T47D (cell line): ENCODE measurements at places on chromosomes 16 and 17.

GRCh38 chr16:57585051-57585687, 42.7 kb downstream of the ADGRG5 start:
- no peak for DNase-seq

- DNase-seq: no peak
Measured at GRCh38 chr16:24138024-24138423, 118.1 kb upstream of the CACNG3 start.

DNA sequence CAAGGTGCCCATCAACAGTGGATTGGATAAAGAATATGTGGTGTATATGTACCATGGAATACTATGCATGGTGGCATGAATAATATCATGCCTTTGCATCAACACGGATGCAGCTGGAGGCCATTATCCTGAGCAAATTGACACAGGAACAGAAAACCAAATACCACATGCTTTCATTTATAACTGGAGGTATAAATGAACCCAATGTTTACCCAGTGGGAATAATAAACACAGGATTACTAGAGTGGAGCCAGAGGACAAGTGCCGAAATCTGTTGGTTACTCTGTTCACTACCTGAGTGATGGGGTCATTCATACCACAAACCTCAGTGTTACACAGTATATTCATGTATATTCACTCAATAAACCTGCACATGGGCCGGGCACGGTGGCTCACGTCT, 125.2 kb downstream of the CDH11 start:
- peak; percentile 1 for DNase-seq

GRCh38 chr16:77721752-77722308, 484 bp upstream of the NUDT7 start:
- DNase-seq: no peak

DNA sequence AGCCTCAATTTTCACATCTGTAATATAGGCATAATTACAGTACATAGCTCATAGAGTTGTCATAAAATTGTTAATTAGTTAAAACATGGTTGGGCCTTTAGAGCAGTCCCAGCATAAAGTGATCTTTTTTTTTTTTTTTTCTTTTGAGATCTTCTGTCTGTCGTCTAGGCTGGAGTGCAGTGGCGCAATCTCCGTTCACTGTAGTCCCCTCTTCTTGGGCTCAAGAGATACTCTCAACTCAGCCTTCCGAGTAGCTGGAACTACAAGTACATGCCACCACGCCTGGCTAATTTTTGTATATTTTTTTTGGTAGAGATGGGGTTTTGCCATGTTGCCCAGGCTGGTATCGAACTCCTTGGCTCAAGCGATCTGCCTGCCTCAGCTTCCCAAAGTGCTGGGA, 31.0 kb downstream of the RND2 start:
- DNase-seq: no peak

GRCh38 chr17:7466639-7467341, 12.6 kb downstream of the ZBTB4 start:
- DNase-seq: no peak

DNA sequence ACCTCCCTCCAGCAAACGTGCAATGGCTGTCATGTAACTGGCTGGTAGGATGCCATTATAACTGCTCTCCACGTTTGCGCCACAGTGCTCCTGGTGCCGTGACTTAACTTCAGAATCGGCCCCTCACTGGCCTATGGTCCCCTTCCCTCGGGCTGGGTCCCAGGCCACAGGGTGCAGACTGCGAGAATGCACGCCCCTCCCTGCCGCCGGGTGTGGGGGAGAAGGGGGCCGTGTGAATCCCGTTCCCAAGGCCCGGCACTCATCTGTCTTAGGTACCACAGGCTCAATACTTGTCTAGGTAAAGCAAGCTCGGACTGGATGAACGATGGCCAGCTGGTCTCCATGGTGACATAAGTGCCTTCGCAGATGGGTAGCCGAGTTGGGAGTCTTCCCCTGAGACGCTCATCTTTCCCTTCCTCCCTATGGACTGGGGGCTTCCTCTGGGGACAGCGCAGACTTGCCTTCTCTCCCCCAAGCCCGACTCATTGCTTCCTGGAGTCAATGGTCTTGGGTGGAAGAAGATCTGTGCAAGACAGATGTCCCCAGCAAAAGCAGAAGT, 37.8 kb downstream of the TIMM22 start:
- no peak for DNase-seq

DNA sequence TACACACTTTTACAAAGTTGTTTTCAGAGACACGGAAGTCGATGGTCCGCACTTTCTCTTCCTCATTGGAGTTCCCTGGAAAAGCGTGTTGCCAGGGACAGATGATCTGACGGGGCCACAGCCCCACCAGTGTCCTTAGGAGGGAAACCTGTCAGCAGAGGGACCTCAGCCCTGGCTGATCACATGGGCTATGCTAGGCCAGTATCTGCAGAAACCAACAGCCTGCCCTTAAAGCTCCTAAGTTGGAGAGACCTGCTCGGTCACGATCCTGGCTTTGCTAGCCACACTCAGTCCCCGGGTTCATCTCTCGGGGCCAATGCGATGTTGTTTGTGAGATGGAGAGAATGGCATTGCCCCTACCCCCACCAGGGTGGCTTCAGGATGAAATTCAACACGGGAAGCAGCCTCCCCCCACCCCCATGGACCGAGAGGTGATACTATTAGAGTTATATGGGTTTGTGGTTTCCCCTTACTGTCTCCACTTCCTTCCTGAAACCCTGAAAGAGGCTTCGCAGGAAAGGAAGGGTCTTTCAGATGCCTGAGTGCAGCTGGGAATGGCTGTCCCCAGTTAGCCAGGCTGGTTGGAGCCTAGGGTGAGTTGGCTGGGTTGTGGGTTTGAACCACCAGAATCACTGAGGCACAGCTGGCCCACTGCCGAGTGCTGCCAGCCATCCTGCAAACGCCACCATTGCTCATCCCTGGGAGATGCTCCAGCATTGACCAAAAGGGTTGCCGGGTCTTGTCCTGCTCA, 16.6 kb downstream of the RMI2 start:
- DNase-seq: no peak
